ENCODE measurements at places on chromosomes 16 and 17.

DNA sequence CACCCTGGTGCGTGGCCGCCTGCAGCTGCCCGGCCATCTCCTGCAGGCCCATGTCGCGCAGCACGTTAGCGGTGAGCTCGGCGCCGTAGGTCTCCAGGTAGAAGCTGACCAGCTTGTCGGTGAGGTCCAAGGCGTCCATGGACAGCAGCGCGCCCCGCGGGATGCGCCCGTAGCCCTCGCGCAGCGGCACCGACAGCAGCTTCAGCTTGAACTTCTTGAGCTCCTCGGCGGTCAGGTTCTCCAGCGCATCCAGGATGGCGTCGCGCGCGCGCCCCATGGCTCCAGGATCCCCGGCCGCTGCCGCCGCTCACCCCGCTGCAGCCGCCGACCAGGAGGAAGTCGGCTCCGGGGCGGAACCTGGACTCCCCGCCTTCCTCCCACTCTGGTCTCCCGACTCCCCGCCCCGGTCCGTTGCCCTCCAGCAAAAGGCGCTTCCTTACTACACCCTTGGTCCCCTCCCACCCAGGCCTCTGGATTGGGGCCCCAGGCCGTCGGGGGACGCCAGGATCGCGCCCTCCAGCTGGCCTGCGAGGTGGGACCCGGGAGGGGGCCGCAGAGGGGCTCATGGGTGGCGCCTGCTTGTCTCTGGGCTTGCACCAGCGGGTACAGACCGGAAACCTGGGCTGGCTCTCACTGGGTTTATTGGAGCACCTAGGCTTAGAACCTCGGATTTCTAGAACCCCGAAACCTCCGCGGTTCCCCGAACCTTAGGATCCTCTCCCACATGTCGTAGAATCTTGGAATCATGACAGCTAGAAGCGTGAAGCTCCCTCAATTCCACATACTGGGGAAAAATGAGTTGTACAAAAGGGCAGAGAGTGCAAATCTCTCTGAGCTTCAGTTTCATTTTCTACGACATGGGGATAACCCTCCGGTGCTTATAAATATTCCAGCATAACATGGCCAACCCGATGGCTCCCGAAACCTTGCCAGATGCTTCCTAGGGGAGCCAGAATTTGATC, at the start of gene PYCARD:
TSS of gene PYCARD (minus strand) at position 347 of the 962 bp plus-strand sequence. CDS start at position 277, 70 bp downstream.
- no peak for DNase-seq

- DNase-seq, result no peak
These were observed 985 bp upstream of the FZD2 start for GRCh38 chr17:44556166-44556831.

DNA sequence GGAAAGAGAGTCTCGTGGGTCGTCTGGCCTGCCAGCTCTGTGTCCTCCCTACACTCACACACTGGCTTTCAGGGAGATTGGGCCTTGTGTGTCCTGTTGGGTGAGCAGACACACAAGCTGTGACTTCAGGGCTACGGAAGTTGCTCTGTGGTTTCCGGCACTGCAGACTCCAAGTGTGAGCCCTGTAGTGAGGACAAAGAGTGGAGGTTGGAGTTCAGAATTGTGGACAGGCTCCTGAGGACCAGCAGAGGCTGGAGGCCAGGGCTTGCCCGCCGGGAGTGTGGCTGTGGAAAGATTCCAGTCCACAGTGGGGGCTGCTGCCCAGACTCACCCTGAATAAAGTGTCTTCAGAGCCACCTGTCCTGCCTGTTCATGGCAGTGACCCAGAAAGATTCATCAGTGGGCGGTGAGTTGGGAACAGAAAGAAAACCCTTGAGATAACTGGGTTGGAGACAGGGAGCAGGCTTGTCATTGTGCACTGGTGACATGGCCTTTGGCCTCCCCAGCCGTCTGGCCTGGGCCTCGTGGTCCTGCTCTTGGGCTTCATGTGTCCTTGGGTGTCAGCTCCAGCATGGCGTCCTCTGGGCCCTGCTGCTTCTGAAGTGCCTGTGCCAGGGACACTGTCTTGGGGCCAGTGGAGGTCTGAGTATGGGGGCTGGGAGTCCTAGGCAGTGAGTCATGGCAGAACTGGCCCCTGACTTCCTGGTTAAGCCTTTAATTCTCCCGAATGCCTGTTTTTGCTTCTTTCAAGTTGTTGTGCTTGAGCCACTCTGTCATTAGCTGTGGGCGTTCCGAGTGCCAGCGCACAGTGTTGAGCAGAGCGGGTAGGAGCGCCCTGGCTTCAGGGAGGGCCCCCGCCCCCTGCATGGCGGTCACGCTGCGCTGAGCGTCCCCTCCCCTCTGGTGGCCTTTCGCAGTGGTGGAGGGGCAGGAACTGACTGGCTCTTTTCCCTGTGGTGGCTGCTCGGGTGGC, 19.9 kb upstream of the ZNF750 start:
- no peak for DNase-seq

DNA sequence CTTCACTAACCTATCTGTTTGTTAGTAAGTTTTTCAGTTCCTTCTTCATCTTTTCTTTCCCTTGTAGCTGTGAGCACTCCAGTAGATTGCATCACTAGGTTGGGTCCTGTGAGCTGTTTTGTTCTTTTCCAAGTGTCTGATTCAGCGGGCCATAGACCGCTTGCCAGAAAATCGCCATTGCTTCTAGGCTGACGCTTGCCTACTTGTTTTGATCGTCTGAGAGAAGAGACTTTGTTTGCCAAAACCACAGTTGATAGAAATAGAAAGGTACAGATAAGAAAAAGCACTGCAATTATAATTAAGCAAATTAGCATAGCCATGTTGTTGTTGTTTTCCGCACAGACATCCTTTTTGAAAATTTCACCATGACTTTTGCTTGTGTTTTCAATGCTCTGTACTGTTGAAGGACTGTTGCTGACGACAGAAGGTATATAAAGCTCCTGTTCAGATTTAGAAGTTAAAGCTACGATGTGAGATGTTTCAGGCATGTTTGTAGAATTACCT, 3.1 kb downstream of the EVI2A start:
- DNase-seq, result no peak

GRCh38 chr17:15274017-15274416, 8.9 kb upstream of the PMP22 start:
- DNase-seq, result no peak

- no peak for DNase-seq
These were observed 20.9 kb downstream of the TMEM11 start for GRCh38 chr17:21193031-21193430.

DNA sequence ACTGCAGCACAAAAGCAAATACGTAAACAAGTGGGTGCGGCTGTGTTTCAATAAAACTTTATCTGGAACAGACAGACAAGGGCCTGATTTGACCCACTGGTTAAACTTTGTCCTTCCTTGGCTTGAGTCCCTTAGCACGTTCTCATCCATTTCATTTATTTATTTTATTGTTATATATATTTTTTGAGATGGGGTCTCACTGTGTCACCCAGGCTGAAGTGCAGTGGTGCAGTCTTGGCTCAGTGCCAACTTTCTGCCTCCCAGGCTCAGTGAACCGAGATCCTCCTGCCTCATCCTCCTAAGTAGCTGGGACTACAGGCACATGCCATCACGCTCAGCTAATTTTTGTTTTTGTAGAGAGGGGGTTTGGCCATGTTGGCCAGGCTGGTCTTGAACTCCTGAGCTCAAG, 64.3 kb downstream of the MYH11 start:
- DNase-seq, result no peak

GRCh38 chr16:14168146-14168545, 97.0 kb downstream of the MRTFB start:
- no peak for DNase-seq

- DNase-seq, result no peak
These were observed 127.3 kb downstream of the KATNIP start for GRCh38 chr16:27677263-27677662.

GRCh38 chr16:57091975-57092785, at the start of gene CPNE2:
TSS of gene CPNE2 (plus strand) at chr16:57092583. CDS start at chr16:57110743, 18,160 bp downstream.
- no peak for DNase-seq

GRCh38 chr17:47618410-47618809, 31.3 kb upstream of the KPNB1 start:
- DNase-seq, result no peak

DNA sequence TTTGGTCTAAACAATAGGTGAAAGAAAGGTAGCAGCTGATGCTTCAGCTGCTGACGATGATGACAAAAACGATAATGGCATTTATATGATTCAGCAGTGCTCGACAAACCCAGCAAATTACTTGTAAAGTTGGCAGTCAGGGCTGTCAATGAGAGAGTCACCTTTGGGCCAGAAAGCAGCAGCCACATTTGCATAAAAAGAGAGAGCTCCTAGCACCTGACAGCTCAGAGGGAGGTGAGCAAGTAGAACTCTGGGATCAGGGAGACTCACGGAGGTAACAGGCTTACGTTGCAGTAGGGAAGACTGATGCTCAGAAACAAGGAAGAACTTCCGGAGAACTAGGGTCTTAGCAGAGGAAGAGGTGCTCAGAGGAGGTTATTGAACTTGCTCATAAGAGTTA, 291.9 kb upstream of the ZFHX3 start:
- DNase-seq, result no peak

- no peak for DNase-seq
These were observed 694.4 kb downstream of the MAF start for GRCh38 chr16:78906135-78906534.

DNA sequence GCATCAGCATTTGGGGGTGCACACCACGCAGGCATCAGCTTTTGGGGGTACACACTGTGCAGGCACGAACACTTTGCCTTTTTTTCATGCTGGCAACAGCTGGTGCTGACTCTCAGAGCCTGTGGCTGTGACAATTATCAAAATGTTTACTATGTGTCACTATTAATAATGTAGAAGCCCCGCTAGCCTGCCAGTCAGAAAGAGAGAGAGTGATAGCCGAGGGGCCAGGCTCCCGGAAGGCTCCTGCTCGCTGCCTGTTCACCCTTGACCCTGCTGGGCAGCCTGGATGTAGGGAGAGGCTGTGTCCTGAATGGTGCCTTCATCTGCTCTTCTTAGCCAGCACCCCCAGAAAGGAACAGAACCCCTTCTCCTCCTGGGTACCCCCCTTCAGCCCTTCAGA, 61.9 kb downstream of the SDK2 start:
- no peak for DNase-seq

GRCh38 chr16:50372611-50373344, 4.0 kb upstream of the BRD7 start:
- DNase-seq, result no peak

DNA sequence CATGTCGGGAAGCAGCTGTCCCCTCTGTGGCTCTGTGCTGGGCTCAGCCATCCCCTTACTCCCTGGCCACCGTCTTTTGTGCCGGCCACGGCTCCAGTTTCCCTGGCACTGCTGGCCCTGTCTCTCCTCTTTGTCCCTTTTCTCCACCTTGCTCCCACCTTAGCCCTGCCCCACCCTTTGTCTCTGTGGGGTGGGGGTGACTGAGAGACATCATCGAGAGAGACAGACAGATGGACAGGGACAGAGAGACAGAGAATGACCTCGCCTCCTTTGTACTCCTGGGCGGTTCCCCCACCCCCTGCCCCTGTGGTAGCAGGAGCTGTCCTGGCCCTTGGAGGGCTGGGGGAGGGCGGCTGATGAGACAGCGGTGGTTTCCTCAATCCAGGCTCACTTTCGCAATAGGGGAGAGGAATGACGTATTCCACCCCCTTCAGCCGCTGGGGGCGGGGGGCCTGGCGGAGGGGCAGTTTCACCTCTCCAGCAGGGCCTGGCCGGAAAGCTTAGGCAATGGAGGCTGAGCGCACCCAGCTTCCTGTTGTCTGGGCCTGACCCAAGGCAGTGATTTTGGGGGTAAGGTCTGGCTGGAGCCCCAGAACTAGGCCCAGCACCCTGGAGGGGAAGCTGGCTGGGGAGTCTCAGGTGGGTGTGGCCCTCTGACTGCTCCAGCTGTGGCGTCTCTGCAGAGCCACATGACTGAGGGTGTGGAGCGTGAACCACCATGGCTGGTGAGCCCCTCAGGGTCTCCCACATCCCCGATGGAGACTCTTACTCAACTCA, 7.3 kb downstream of the FMNL1 start:
- DNase-seq, result peak; percentile 19

DNA sequence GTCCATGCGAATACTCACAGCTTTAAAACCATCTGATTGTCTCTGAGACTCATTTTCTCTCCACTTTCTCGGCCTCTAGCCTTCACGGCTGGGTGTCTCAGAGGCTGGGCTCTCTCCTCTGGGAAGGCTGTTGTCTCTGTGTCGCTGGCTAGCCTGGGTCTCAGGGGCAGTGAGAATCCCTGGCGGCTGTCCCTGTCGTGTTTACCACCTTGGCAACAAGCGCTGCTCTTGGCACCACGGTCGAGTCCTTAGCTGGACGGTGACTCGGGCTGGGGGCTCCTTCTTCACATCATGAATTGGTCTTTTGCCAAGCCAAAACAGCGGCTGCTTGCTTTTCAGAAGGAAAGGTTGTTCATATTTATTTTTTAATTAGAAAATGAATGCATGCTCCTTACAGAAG, 81.1 kb downstream of the MSI2 start:
- DNase-seq, result no peak

DNA sequence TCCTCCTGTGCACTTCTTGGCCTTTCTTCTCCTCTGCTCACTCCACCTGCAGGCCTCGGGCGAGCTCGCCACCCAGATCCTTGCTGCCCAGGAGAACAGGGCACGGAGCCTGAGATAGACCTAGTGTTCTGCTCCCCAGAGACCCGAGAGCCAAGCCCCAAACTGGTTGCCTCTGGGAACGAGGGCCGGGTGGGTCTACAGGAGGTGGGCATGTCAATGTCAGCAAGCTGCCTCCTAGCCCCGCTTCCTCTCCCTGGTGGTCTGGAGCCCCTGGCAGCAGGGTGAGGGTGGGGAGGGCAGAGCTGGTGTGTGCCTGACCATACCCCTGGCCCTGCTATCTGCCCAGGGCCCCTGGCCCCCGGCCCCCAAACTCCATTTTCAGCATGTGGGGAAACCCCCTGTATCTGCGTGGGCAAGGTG, 841 bp upstream of the NDRG4 start:
- DNase-seq, result no peak

GRCh38 chr17:39270923-39271322, 45.2 kb upstream of the STAC2 start:
- no peak for DNase-seq

DNA sequence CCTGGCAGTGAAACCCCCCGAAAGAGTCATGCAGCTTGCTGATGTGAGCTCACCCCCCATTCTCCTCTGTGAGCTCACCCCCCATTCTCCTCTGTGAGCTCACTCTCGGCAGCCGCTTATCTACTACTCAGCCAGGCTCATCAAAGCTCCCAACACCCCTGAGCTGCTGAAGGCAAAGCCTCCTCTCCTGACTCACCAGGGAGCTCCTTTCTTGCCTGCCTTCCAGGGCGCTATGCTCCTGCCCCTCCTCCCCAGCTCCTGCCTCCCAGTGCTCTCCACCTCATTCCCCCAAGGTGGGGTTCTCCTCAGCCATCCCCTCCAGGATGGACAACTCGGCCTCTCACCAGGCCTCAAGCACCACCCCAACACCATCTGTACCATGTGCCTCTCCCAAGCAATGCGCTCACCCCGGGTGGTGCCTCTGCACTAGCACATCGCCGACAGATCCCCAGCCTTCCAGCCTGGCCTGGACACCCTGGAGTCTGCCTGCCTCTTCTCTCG, 27.7 kb upstream of the FAAP100 start:
- DNase-seq, result no peak

DNA sequence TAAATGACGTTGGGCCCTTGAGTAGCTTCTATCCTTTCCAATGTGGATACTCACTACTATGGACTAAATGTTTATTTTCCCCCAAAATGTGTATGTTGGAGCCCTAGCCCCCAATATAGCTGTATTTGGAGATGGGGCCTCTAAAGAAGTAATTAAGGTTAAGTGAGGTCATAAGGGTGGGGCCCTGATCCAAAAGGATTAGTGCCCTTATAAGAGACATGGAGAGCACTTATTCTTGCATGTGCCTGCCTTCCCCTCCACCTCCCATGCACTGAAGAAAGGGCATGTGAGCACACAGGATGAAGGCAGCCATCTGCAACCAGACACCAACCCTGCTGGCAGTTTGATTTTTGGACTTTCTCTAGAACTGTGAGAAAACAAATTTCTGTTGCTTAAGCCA, 115.7 kb upstream of the MED13 start:
- DNase-seq, result no peak

GRCh38 chr17:50259477-50260324, 14.6 kb upstream of the TMEM92 start:
- DNase-seq, result no peak

Data from SHP77 treated with DMSO at 0.1 percent for 48 hours (cell line).